ENCODE measurements at places on chromosomes 13 and 19.

- DNase-seq: no peak
Measured at GRCh38 chr13:33677215-33677614, 140.7 kb upstream of the RFC3 start.

DNA sequence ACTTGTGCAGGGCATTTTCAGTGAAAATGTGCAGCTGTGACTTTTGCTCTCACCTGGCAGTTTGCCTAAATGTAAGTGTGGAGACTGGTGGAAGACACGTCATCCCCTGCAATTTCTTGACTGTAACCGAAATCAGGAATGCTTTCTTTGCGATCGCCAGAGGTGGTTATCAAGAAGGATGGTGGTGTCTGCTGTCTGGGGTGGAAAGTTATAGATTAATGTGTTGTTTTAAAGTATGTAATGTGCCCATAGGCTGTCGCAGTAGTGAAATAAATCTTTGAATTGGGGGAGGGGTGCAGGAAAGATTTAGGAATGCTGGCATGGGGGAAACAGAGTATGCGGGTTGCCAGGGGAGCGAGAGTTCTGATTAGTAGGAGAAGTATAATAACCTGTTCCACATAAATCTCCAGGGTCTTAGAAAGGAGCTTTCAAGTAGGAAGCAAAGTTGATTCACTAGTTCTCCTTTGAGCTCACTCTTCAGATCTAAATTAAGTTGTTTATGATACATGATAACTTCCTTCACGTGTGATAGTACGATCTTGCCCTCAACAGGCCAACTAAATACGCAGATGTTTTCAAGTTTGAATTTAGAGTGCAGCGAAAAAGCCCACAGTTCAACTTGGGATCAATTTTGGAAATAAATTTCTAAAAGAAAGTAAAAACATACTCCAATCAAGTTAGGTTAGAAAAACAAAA is 1520.0 kb upstream of the SLC10A2 start:
- DNase-seq: no peak

DNA sequence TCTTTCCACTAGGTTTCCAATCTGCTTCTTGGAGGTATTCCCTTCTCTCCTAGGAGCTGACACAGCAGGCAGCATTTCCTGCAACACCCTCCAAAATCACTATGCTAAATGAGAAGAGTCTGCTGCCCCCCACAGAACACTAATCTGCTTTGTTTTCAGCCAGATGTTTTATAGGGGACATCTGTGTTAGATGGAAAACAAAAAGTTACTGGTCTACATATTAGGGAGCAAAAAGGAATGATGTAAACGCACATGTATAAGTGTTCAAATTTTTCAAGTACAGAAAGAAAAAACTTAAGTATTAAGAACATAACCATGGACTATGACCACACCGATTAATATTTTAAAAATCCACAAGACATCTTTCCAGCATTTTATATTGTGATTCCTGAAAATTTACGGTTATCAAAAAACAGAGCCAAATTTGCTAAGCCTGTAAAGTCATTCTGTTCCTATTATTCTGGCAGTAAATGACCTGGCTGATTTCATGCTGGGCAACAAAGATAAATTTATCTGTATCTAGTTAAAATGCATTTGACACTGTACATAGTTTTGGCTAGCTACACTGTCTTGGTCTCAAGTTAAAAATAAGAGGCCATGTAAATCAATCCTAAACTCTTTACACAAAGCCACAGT is 63.3 kb downstream of the DCLK1 start:
- DNase-seq: no peak

DNA sequence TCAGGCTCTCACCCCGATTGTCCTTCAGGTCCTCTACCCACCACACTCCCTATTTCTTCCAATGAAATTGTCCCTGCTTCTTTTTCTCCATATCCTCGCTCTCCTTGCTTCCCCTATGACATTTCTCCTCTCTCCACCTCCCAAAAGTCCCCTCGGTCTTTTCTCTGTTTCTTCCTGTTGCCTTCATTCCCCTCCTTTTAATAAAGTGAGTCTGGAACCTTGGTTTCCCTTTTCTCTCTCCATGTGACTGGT is 676 bp upstream of the ZNF574 start:
- no peak for DNase-seq

GRCh38 chr13:39688278-39688677 is 32.8 kb downstream of the COG6 start:
- no peak for DNase-seq

DNA sequence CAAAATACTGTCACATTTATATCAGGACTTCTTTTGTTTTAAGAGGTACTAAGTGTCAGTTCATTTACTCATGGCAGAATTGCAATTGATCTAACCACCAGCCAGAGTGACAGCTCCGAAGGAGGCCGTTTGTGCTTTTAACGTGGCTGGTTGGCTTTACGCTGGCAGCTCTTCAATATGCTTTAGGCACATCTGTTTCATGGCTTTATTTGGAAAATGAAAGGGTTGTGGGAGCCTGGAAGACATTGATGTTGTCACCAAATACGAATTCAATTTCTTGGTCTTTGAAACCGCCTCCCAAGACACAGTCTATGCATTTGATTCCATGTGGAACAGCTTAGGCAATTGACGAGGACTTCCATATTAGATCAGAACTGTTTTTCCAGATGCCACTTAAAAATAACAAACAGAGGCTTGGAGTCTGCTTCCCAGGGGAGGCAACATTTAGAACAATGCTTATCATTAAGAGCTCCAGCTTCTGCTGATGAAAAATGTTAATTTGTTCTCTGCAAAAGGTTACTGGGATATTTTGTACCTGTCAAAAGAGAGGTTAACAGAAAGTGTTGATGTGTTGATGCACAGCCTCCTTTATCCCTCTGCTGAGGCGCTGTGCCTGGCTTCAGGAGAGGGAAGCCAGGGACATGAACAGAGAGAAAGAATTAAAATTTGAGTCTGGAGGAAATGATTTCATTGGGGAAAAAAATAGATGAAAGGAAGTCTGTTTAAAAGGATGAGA is 64.0 kb upstream of the TNFRSF19 start:
- DNase-seq: no peak

DNA sequence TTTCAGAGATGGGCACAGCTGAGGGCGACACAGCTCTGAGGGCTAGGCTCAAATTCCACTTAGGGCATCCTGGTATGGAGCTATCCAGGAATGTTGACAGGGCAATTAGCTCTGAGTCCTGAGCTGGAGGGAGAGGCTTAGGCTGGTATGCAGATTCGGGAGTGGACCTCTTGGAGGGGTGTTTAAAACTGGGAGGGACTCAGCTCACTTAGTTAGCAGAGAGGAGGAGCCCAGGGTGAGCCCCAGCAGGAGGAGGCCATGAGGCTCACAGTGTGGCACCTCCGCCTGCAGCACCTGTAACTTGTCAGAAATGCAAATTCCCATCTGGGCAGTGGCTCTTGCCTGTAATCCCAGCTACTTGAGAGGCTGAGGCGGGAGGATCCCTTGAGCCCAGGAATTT is 10.2 kb upstream of the NOP53 start:
- DNase-seq: no peak

- DNase-seq: no peak
Measured at GRCh38 chr13:103354171-103354570, 288.0 kb upstream of the SLC10A2 start.

DNA sequence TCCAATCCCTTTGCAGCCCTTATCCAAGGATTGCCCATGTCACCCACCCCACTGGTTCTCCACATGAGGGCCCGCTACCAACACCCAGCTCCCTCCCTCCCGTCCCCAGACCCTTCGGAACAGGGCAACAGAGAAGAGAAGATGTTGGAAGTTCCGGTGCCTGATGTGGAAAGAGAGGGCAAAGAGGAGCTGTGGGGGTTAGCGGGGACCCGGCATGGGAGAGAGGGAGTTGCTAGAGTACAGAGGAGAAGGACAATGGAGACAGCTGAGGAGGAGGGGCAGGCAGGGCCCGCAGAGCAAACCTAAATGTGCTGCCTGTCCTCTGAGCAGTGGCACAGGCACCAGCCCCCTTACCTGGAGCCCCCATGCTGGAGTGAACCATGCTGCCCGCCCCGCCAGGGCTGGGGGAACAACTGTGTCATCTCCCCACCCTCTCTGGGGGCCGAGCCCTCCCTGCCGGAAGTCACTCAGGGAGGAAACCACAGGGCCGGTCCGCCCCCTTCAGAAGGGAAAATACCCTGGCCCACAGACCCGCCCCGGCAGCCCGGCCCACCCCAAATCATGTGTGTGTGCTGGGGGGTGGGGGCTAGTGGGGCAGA is at the start of gene POU2F2:
Gene POU2F2, minus strand, starts transcription at position 417 of the 599 bp plus-strand sequence. Its CDS starts 35 bp downstream, at position 382.
- DNase-seq: peak; percentile 94

- DNase-seq: no peak
Measured at GRCh38 chr13:59809564-59809963, 354.2 kb downstream of the DIAPH3 start.

DNA sequence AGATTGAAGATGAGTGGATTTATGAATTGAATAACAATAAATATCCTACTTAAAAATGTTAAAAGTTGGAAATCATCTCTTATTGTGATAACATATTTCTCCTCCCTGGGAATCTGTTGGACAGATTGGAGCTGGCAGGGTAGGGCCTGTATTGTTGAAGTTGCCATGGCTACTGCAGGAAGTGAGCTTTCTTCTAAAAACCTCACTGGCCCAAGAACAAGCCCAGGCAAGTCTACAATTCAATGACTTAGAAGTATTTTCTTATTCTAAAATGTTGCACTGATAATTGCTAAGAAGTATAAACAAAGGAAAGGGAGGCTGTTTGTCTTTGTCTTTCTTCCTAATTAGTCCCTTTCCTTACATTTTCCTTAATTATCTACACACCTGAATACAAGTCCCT is 112.1 kb downstream of the DLEU7 start:
- no peak for DNase-seq

DNA sequence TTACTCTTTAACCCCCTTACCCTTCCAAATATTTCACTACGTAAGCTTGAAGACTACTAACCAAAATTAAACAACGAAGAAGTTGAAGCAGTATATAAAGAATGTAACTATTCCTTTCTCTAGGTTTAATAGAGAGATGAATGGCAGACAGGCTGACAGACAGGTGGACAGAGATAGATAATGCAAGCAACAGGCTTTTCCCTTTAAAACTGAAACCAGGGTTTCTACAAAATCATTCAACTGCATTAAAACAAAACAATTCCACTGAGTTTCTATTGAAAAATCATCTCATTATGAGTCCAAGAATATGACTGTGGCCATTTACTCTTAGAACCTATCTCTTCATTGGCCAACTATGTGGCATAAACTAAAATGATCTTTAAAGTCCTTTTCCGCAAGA is 15.2 kb downstream of the LNX2 start:
- no peak for DNase-seq

- DNase-seq: no peak
Measured at GRCh38 chr13:104297075-104297474, 1230.9 kb upstream of the SLC10A2 start.

- no peak for DNase-seq
Measured at GRCh38 chr13:66716538-66716937, 513.6 kb downstream of the PCDH9 start.

GRCh38 chr19:5935473-5936291 is 21.6 kb downstream of the CAPS start:
- DNase-seq: no peak

- DNase-seq: no peak
Measured at GRCh38 chr13:40439928-40440327, 226.5 kb downstream of the FOXO1 start.

DNA sequence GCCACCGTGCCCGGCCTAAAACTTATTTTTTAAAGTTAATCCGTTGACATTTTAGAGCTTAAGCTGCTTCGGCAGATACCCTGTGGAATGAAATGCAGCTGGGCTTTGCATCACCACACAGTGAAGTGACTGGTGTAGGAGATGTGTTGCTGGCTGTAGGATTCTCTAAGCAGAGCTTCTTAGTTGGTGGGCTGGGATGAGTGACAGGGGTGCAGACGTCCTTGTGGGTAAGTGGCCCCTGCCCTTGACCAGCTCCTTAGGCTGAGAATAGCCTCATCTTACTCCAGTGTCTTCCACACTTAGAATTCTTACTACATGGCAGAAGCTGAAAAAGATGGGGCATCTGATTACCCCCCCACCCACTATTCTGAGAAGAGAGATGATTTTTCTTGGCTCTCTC is 11.6 kb downstream of the GATAD2A start:
- no peak for DNase-seq

DNA sequence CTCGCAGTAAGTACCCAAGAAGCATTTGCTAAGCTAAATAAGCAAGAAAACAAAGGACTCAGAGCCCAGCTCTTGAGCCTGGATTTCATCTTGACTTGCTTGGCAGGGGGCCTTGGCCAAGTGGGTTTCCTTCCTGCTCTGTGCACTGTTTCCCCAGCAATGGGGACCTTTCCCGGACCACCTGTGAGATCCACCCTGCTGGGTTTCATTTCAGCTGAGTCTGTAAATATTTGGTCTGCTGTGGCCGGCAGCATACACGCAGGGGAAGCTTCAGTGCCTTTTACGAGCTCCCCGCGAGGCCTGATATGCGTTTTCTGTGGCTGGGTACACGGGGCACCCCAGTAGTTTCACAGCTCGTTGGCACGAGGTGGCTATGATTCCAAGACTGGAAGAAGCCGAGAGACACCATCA is 12.4 kb upstream of the TINCR start:
- DNase-seq: no peak

GRCh38 chr13:22018836-22019210 is 347.9 kb downstream of the FGF9 start:
- no peak for DNase-seq

GRCh38 chr13:94705081-94706030 is 7.0 kb downstream of the SOX21 start:
- DNase-seq: no peak

All from activated CD8-positive, alpha-beta memory T cell treated with anti-CD3 and anti-CD28 coated beads, Interleukin-2, amount 50 U/mL, for 4 hours (primary cell).